Cerebellar nuclear complex (tissue), 1 donor: ENCODE measurements at places on chromosomes 2 and 18.

DNA sequence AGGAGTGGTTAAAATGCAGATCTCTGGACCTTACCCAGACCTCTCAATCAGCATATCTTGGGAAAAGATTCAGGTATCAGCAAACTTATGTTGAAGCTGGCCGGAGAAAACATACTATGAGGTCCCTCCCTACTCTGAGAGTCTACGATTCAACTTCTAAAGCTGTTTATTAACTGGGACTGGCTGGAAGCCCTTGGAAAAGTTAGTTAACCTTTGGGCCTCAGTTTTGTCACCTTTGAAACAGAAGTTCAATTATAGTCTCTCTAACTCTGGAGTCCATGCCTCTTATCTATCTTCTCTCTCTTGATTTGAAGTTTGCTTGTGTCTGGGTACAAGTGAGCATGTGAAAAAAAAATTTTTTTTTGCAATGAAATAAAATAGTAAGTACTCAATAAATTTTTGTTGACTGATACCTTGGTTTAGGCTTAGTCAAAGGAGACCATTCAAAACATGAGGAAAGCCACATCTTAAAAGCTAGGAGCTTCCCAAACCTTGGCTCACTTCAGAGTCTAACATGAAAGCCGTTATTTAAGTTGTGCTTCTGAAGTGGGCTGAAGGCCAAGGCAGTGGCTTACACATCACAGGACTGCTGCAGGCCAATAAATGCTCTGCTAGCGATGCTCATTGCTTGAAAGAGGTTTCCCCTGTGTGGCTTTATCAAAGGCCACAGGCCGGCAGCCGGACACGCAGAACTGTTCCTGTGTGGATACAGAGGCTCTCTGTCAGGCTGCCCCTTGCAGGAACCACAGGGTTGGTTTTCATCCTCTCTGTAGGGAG lies 110.6 kb upstream of the FAM136A start:
- no peak for DNase-seq

DNA sequence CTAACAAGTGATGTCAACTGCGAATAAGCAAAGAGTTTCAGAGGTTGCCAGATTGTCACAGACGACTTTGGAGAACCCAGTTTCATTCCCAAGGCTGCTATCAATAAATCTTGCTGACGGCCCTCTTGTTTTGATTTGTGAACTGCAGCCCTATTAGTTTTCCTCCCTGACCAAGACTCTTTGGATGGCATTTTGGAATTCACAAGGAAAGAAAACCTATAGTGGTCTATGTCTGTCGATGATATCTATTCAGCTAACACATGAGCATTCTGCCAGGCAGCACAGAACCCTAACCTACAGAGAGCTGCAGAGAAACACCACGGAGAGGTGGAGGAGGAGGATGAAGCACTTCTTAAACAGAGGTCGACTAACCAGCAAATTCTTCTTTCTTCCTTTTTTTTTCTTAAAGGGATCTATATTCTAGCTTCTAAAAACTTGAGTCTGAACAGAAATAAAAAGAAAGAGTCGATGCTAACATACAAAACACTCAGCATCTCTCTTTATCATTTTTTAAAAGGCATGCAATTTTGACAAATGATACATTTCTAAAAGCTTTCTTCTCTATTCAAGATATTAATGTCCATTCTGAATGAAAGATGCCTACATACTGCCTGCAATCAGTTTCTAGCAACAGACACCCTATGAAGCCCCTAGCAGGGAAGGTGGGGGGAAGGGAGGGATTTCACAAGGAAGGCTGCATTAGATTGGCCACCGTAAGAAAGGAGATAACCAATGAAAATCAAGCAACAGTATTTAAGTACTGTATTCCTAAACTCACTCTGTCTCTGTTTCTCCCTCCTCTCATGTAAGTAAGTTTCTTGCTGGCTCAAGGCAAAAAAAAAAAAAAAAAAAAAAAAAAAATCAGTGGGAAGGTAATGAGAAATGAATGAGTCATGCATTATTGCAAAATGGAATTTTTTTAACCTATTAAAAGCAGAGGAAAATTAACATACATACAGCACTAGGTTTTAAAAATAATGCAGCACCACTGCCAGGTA lies 83.0 kb upstream of the CHRNA1 start:
- DNase-seq: no peak

DNA sequence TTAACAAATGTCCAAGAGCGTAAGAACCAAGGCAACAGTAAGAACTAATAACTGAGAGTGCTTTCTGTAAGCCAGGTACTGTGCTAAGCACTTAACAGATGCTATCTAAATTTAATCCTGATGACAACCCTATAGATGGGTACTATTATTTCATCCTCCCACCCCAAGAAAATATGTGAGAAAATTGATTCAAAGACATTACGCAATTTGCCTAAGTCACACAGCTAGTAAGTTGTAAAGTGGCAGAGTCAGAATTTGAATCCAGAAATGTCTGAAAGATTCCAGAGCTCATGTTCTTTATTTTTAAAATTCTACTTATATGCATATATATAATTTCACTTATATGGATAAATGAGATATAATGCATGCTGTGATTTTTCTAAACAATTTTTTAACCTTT lies 10.1 kb downstream of the LDAH start:
- DNase-seq: no peak

DNA sequence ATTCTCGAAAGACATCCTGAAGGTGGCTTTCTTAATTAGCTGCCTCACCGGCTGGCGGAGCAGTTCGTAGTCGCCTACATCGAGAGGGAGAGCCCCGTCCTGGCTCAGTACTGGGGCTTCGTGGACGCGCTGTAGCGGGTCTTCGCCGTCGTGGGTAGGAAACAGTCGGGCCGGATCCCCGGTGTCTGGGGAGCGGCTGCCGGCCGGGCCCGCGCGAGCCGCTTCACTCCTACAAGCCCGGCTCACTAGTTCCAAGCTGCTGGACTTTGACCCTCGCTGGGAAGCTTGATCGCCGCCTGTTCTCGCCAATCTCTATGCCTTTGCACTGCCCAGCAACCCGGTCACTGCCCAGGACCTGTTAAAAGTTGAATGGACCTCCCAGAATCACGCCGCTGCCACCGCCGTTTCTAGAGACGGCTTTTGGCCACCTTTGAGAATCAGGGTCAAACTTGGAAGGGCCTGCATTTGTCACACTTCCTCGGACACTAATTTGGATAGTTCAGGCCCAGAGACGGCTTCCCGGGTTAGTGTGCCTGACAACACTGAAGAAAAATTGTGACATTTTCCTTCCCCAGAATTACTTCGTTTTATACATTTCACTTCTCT lies 41.4 kb upstream of the AKAIN1 start:
- no peak for DNase-seq

GRCh38 chr18:59516356-59517155 lies 157.5 kb upstream of the LMAN1 start:
- DNase-seq: no peak

GRCh38 chr2:218716070-218716469 lies 5.4 kb downstream of the TTLL4 start:
- no peak for DNase-seq

GRCh38 chr2:44459739-44460138 lies 98.0 kb downstream of the CAMKMT start:
- DNase-seq: no peak
